Stimulated activated CD8-positive, alpha-beta memory T cell treated with anti-CD3 and anti-CD28 coated beads, Interleukin-12 subunit alpha, Interleukin-12 subunit beta, amount 100 ng/mL, for 1 hour (primary cell): ENCODE measurements at places on chromosomes 16 and 17.
A peak's percentile ranks its signal among the peaks of the same experiment; 100 is the strongest.

- peak; percentile 21 for DNase-seq
Observed at GRCh38 chr17:36703860-36704266, 102.5 kb downstream of the MRM1 start.

- no peak for DNase-seq
Observed at GRCh38 chr16:81902025-81902424, 109.2 kb downstream of the SDR42E1 start.

DNA sequence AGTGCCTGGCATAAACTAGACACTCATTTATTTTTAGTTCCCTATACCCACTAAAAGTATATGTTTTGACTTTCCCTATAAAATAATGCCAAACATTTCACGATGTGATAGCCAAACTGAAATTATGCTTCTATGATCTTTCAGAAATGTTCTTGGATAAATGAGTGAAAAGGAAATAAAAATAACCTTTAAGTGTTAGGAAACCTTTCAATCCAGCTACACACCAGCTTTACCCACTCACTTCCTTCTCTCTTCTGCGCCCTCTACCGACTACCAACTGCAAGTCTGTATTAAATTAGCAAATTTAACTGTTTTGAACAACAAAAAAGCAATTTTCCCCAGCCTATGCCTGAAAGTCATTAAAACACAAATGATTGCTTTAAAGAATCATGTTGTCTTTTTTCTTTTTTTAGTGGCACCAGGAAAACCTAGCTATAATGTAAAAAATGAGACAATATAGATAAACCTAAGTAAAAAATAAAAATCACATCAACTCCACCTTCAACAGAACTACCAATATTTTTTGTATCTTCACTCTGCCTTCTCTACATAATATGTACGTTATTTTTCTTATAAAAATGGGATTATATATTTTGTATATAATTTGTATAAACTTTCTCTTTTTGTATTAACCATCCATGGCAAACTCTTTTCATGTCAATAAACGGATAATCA, 13.2 kb upstream of the TMEM100 start:
- peak; percentile 8 for DNase-seq

DNA sequence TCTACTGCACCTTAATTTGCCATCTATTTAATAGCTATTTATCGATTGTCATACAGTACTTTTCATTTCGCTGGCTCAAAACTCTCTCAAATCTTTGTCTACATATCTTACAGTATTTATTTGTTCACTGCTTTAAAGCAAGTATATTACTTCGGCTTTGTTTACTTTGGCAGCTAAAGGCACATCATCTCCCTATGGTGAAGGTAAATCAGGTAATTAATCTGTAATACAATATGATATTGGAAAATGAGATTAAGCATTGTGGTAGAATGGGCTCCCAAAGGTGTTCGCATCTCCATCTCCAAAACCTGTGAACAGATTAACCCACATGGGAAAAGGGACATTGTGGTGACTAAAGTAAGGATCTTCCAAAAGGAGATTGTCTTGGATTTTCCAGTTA, 6.5 kb downstream of the TMEM170A start:
- DNase-seq = no peak

GRCh38 chr17:33196883-33197282, 96.2 kb downstream of the ASIC2 start:
- DNase-seq = no peak

DNA sequence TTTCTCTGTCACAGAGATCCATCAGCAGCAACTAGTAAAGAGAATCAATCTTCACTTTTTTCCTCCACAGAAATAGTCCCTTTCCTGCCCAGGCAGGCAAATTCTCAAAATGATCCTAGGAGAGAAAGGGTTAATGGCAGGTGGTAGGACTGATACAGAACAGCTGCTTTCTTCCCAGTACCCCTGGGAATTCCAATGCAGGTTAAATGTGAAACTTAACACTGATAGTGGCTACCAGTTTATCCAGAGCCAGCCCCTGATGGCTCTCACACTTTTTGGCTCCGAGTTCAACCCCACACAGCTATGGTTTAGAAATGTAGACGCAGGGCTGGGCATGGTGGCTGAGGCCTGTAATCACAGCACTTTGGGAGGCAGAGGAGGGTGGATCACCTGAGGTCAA, 22.2 kb downstream of the MARVELD3 start:
- DNase-seq = no peak

- no peak for DNase-seq
Observed at GRCh38 chr17:19461116-19461515, 50.1 kb downstream of the RNF112 start.

DNA sequence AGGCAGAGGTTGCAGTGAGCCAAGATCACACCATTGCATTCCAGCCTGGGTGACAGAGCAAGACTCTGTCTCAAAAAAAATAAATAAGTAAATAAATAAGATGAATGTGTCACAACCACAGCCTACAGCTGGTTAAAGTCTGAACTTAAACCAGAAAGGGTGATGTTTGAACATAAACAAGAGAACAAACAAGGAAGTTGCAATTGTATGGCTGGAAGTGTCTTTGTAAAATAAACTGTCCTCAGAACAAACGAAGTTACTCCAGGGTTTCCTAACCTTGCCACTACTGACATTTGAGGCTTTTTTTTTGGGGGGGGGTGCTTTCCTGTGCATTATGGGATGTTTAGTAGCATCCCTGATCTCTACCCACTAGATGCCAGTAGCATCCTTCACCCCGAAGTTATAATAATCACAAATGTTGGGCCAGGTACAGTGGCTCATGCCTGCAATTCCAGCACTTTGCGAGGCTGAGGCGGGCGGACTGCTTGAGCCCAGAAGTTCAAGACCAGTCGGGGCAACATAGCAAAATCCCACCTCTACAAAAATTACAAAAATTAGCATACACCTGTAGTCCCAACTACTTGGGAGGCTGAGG, 119.2 kb downstream of the XYLT1 start:
- DNase-seq = no peak

DNA sequence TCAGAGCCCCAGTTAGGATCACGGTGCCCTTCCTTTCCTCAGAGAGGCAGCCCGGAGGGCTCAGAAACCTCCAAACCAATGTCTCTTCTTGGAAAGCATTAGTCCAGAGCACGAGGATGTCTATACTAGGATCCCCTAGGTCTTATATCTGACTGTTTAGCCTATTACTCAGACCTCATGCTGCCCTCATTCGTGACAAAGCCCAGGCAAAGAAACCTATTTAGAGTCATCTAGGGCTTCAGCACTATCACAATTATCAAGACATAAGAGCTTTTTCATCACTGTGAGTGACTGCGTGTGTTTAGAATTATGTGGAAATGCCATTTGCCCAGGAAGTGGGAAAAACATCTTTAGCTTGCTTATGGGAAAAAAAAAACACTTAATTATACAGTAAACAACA, 159.8 kb upstream of the NOL11 start:
- DNase-seq = no peak

DNA sequence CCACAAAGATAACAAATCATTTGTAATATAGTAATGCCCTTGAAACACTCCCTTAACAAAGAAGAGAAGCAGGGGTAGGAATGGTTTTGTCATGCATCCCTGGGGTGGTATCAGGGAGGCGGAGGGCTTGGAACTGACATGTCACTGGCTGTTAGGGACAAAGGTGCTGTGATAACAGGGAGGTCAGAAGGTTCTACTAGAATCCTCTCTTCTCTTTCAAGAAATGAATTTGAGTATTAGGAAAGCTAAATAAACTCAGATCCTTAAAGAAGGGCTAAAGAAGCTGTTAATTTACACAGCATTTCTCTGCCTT, 65.4 kb upstream of the ADAMTS18 start:
- no peak for DNase-seq

DNA sequence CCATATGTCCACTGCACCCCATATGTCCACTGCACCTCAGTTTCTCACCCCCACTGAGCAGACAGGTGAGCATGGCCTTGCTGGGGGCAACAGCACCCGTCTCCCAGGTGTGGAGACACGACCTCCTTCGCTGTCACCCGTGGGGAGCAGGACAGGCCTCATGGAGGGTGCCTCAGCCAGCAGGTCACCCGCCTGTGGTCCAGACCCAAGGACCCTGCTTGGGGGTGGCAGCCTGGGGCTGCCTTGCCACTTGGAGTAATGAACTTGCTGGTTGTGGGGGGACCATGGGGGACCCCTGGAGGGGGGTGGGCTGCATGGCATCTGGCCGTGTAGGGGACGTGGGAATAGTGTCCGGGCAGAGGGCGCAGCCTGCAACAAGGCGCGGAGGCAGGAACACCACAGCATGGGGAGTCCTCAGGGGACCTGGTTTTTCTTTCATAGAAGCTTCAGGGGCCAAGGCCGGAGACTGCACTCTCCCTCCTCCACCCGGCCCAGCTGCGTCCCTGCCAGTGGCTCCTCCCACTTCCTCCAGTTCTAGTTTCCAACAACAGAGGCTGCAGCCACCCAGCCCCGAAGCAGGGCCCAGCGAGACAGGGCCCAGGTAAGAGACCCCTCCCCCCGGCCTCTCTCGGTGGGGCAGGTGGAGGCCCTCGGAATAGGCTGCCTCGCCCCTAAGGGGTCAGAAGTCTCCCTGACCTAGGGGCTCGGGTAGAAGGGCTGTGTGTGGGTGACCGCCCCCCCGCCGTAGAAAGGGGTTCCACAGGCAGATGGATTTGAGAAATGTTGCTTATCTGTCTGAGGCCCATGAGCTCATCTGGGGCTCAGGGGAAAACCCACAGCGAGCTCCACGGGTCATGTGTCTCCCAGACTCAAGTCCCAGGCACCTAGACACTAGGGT, at the start of gene NHLRC4:
TSS of gene NHLRC4 (plus strand) at position 531 of the 898 bp plus-strand sequence. CDS start 1,043 bp downstream, outside the sequence.
- no peak for DNase-seq

DNA sequence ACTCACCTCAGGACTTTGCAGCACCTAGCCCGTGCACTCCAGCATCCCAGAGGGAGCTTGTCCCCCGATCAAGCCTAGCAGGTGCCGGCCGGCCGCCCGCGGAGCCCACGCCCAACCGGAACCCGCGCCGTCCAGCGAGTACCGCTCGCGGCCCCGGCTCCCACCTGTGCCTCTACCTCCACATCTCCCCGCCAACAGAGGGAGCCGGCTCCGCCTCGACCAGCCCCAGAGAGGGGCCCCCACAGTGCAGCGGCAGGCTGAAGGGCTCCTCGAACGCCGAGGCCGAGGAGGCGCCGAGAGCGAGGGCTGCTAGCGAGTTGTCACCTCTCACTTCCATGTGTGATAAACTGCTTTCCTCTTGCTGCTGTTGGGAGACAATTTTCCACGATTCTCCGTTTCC, 41.1 kb upstream of the DHRS7B start:
- DNase-seq = no peak

GRCh38 chr16:10992797-10993196, 48.4 kb downstream of the CLEC16A start:
- DNase-seq = no peak

DNA sequence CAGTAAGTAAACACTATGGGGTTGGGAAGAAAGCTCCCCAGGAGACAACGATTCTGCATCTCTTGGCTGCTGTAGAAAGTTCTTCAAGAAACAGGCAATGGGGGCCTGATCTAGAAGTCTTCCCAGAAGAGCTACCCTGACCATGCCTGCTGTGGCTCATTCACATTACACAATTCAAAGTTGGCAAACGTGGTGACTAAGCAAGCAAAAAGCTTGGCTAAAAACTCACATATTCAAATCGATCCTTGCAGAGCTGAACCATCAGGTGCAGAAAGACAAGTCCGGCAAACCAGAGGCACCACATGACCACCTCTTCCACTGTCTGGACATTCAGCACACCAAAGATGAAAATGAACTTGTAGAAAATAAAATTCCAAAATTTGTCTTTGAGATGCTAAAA, 16.1 kb downstream of the AMFR start:
- no peak for DNase-seq
